ENCODE measurements at places on chromosomes 1 and 21. TPM values are rescaled to one million over a fixed set of nuclear protein-coding genes. Genes with fewer than 3 reads are reported as not detected.

GRCh38 chr1:248710305-248710900, 7.8 kb upstream of the OR14I1 start:
- no peak for DNase-seq

DNA sequence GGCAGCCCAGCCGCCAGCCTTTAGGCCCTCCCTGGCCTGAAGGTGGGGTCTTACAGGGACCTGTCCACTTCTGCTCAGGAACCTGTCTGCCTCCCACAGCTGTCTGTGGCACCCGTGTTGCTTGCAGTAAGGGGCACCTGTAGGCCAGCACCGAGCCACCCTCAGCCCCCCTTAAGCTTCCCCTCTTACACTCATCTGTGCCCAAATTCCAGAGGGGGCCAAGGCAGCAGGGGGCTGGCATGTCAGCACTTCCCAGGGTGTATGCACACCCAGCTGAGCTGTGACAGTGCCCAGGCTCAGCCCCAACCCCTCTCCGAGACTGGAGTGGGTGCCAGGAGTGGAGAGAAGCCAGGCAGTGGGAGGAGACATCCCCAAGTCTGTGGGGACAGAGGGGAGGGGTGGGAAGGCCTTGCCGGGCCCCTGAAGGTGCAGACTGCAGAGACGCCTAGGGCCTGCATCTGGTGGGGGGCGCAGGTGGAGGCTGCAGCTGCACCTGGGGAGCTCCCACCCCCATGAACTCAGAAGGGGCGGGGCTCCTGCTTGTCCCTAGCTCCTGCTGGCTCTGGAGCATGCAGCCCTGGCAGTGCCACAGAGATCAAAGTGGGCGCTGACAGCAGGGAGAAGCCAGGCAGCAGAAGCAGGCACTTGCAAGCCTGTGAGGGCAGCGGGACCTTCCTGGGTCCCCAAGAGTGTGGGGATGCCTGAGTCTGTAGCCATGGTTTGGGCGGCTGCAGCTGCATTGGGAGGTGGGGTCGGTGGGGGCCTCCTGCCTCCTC, 5.4 kb upstream of the SLC2A7 start:
- DNase-seq, result no peak

DNA sequence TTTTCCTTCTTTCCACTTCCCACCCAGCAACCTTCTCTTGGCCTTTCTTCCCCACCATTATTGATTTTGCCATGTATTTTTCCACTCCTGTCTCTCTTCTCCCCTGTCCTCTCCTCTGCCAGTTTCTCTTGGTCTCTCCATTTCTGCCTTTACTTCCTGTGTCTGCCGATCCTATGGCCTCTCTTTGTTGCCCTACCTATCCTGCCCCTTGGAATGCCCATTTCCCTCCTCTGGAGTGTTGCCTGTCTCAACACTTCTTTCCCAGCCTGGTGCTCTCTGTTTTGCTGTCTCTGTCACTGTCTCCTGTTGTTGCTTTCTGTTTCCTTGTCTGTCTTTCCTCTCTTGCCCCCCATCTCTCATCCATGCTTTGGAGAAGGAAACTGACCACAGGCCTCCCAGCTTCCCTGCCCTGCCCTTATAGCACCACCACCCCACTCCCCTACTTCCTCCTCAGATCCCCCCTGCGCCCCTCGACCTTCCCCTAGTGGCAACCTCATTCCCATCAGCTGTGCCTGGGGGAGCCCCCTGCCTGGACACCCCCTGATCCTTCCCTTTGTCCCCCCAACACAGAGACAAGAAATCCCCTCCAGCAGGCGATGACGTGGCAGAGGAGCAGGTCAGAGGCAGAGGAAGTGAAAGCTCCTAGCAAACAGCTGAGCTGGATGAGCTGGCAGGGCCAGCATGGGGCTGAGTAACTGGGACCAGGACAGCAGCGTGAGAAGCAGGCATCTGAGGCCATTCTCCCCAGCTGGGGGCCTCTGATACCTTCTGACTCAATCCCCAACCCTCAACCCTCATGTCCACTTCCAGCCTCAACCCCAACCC, 6.6 kb upstream of the ETV3L start:
- no peak for DNase-seq

Gene CD48
- not detected for total RNA-seq

Gene SPTA1
- total RNA-seq, result 6.1 TPM

Gene UBXN10
- total RNA-seq, result 0.13 TPM

Measured in endothelial cell (in vitro differentiated cells).